ENCODE measurements at places on chromosomes 1 and 21.

GRCh38 chr1:150150133-150151021, 661 bp downstream of the PLEKHO1 start:
- DNase-seq, result no peak

DNA sequence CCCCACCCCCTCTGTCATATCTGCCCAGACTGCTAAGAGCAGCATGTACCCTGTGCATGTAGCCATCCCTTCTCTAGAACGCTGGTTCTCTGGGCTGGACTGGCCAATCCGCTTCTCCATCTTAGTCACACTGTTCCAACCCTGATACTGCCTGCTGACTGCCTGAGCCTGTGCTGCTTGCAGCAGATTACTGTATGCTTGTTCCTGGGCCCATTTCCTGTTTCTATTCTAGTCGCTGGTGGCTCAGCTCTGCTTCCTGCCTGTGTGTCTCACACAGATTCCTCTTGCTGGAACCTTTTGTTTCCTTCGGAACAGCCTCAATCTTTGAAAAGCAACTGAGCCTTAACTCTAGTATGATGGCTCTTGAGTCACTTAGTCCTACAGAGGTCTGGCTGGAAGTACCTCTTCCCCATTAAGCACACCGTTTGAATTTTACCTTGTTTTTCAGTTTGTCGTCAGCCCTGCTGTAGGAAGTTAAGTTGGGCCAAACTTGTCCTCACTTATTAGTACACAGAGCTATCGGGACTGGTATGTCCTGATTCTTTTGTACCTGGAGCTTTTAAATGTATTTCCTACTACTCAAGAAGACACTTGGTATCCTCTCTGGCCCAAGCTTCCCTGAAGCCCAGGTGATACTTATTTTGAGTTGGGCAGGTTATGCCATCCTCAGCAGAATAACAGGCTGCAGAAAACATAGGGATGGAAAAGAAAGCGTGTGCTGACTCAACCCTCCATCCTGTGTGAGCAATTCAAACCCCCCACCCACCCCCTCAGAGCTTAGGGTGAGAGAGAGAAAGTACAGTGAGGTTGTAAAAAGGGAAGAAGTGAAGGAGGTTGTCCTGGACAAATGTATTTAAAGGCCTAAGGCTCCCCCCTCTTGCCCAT, 43.4 kb upstream of the PIGV start:
- peak; percentile 21 for DNase-seq

DNA sequence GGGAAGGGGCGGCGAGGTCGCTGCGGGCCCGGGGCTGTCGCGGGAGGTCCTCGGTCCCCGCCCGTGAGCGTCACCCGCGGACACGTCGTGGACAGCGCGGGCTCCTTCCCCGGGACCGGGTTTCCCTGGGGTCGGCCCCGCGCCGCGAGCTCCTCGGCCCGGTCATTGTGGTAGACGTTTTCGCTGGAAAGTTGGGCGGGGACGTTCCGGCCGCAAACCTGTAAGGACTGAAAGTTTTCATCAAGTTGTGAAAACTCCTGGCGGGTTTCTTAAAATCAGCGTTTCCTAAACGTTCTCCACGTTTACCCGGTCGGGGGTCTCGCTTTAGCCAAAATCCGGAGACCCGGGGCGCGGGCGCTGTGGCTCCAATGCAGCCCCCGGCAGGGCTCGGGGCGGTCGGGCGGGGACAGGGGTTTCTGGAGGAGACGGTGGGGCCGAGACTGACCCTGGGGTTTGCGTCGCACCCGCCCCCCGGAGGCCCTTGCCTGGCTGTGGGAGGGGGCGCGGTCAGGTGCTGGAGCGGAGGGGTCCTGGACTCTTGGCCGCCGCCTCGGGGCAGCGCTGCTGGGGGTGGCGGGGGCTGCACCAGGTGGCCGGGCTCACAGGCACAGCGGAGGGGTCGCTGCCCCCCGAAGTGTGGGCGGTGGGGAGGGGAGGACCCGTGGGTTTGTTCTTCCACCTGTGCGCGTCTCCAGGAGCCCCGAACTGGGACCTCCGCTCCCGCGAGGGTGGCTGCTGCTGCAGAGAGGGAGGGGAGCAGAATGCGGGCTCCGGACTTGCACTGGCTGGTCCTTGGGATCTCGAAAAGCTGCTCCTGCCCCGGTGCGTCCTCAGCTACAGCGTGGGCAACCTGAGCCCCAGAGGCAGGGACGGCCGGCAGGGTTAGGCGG, 827 bp downstream of the PRKCZ start:
- DNase-seq, result no peak

DNA sequence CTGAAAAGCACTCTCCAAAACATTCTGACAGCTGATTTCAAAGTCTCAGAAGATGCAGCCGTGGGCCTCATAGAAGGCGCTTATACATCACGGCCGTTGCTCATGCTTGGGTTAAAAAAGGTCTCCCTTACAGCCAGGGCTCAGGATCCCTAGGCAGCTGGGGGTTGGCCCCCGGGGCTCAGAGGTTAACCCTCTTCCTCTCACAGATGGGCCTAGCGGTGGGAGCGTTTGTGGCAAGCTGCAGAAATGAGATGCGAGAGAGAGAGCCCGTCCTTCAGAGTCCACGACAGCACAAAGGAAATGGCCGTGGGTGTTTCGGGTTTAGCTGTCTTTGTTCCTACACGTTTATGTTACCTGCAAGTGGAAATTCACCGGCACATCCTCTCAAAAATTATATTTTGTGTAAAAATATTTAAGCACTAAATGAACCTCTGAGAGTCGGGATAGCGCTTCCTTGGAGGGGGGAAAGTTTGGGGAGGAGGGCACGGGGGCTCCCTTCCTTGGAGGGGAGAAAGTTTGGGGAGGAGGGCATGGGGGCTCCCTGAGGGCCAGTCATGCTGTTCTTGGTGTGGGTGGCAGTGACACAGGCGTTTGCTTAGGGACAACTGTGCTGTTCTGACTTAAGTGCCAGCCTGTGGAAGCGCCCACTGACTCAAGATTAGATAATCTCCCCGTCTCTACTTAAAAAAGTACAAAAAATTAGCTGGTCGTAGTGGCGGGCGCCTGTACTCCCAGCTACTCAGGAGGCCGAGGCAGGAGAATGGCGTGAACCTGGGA, 20.5 kb upstream of the PRDM15 start:
- no peak for DNase-seq

- no peak for DNase-seq
Measured at GRCh38 chr1:185449378-185450059, 132.5 kb upstream of the IVNS1ABP start.
